Omental fat pad (tissue), 4 donors: ENCODE measurements at places on chromosomes 7 and 10.
A peak's percentile ranks its signal among the peaks of the same experiment; 100 is the strongest.

DNA sequence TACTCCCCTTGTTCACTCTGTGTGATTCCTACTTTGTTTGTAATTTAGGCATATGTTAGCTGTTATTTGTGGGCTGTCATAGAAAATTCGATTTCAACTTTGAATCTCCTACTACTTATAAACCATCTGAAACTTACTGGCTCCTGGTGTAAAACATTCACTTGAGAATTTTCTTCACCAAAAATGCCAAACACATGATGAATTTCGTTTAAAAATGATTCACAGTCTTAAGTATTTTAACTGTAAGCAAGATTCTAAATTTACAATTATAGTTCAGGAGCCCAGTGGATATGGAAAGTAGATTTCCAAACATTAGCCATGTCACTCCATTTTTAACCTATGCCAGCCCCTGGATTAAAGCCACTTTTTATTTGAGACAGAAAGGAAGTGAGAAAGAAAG is 3.1 kb downstream of the CPED1 start:
- DNase-seq = no peak

DNA sequence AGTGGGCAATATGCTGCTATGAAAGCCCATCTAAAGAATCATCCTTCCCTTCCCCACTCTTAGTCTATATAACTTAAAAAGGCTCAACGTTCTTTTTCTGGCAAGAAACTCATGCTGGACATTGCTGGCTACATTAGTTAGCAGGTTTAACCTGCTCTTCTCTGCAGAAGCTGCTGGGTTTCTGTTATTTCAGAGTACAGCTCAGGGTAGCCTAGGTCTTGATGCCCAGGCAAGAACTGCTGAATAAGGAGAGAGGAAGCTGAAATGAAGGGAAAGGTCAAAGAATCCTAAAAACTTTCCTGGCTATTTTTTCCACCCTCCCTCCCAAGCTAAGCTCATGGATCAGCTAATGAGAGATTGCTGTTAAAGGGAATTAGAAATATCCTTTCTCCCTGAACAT is 79.4 kb downstream of the ANKIB1 start:
- no peak for DNase-seq

DNA sequence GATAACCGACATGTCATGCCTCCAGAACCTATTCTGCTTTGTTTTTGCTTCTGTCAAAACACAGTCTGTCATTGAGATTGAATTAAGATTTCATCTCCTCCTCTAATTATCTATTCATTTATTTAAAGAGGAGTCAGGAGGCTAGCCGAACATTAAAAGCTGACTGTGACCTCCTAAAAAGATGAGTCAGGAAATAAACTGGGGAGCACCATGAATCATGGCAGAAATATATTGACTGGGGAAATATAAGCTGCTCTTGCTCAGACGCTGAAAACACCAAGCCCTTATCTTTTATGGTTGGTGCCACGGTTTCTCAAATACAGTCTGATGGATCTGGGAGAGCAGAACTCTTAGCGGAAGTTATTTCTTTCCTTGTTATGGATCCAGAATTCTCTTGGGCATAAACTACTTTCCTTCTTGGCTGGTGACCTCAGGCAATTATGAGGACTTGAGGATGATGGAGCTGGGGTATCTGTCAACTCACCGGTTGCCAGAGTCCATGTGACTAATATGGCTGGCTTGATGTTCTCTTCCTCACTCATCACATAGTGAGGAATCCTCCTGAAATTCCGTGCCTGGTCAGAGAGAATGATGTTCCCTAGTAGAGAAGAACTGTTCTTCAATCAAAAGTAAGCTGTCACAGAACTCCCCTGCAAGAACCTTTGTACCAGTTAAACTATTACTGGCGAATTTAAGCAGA is 307.6 kb upstream of the PHYHIPL start:
- no peak for DNase-seq

GRCh38 chr7:105473163-105473562 is 48.9 kb downstream of the PUS7 start:
- no peak for DNase-seq

DNA sequence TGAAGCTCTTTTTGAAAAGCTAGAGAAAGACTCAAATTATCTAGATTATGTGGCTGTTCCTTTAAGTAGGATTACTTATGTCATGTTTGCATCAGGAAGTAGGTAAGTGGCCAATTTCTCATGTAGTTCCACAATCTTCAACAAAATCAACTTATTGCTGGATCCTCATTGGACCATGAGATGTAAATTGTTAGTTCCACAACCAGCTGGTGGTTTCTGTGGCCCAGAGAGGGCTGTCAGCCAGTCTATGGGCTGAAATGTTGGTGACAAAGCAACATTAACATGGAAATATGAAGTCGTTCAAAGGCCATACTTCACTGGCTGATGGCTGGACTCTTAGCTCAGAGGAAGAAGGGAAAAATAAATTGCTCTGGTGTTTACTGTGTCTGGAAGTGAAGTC is 157.9 kb downstream of the PLXDC2 start:
- DNase-seq = no peak

GRCh38 chr10:120460776-120461175 is 3.7 kb downstream of the PLPP4 start:
- DNase-seq = no peak

GRCh38 chr7:116801092-116801710 is 61.2 kb upstream of the CAPZA2 start:
- DNase-seq = no peak

- DNase-seq = no peak
These were observed 82.8 kb upstream of the FAM171A1 start for GRCh38 chr10:15453926-15454325.

DNA sequence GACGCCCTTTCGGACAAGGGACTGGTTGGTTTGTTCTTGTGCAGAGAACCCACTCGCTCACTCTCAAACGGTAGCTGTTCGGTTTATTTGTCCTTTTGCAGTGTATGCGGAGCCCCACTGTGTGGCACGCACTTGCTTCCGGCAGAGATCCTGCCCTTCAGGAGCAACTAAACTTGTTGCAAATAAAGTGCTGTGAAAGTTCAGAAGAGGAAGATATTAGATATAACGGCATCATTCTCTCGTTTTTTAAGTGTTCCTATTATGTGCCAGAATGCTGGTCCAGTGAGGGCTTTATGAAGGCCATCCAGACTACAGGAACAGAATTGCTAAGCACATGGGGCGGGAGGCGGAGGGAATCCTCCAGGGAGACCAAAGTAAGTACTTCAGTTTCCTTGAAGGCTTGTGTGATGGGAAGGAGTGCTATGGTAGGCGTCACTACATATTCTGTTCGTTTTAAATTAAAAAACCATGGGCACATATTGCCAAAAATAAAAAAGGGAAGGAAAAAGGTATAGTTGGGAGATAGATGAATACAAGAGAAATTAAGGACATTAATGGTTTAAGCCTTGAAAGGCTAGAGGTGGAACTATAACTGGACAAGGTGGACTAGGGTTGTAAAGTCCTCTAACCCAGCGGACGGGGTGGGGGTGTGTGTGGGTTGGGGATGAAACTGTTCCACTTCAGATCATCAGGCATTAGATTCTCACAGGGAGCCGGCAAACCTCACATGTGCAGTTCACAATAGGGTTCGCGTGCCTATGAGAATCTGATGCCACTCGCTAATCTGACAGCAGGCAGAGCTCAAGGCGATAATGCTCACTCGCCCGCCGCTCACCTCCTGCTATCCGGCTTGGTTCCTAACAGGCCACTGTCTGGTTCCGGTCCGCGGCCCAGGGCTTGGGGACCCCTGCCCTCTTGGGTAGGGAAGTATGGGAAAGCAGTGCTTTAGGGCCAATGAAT is 704 bp upstream of the ERLIN1 start:
- peak; percentile 32 for DNase-seq

GRCh38 chr7:94364816-94365215 is 29.9 kb upstream of the COL1A2 start:
- DNase-seq = no peak

DNA sequence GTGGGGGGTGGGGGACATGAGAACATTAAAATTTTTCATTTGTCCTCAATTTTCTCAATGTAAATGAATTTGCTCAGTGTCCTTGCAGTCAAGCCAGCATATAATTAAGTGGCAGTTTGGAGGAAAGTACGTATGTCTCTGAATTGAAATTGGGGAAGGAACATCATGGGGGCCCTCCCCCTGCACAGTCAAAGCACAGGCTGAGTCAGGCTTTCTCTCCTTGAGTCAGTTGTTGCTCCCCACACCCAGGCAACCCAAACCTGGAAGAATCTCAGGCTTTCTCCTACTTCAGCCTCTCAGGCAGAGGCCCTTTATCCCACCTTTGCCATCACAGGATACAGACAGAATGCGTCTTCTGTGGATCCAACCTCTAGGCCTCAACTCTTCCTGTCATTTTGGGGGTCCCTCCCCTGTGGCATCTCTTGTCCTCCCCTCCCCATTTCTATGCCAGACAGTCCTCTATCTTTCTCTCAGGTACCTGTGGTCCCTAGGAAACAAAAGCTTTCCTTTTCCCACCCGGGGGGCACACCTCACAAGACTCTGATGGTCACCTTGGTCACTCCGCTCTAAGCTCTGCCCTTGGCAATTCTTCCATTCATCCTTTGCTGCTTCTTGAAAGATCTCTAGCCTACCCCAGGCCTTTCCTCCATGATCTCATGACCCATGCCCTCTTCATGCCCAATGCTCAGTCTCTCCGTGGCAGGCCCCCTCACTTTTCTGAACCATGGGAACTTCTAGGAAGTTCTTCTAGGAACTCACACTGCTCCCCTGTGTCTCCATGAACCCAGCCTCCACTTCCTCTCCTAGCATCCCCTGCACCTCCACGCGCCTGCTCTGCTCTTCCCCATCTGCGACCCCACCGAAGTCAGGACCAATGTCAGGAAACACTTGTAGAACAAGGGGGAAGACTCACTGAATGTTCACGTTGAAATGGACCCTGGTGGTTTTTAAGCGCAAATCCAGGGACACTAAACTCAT is 40.4 kb downstream of the CREB3L2 start:
- DNase-seq = no peak

DNA sequence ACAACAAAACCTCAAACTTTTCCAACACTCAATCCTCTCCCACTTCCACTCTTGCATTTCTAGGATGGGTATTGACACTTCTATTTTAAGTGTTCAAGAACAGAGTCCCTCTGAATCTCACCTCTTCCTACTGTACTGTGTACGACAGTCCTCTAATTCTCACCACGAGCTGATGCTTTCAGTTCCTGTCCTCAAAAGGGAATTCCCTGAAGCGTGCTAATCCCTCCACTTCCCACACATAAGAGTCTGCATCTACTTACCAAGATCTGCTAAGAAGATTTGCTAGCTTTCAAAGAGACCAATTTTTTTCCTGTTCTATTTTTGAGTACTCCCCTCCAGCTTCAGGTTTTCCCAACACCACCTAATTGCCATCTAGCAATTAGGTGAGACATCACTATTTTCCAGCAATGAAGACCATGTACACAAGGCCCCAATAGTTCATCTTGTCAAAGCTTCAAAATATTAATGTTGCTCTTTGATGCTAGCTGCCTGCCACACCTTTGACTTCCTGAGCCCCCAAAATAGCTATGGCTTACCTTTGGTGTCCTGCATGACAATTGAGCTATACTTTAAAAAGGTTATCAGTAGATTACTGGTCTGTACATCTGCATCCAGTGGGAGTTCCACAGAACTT is 54.4 kb downstream of the ARMH3 start:
- no peak for DNase-seq

DNA sequence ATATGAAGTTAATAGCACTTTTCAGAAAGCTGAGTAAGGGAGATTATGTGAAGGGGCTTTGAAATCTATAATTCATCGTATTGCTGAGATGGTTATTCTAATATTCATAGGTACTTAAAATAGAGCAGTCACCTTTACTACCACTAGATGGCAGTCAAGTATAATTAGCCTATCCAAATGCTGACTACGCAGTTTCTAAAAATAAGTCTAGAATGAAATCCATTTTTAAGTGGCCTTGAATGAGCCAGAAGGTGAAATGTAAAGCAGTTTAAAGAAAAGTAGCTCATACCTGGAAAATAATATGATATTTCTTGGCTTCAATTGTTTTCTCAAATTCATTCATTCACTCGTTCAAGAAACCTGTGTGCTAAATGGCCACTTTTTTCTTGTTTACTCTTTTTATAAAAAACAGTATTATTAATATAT is 1277.1 kb downstream of the GATA3 start:
- DNase-seq = no peak

DNA sequence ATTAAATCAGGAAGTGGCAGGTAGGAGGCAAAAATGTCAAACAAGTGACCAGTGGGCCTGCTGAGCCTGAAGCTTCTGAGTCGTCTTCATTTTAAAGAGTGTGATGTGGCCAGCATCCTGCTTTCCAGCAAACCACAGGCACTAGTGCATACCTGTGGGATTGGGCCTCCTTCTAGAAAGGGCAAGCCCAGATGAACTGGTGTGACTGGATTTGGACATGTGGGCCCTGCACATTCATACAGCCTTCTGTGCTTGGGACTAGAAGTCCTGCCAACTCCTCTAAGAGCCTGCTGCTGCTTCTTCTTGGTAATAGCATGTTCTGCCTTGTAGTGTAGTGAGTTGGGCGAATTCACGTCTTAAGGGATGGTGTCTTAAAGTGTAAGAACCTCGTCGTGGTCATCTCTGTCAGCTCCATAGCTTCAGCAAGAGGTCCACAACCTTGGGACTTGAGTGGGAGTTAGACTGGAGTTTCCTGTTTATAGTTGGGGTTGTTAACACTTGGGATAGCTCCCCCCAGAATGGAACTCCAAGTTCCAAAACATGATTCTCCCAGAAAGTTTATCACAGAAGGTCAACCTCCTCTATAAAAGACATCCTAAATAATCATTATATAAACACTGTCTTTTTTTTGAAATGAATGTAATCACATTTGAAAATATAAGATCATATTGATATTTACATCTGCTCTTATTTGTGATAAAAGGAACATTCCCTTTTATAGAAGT is 11.2 kb downstream of the BMPER start:
- DNase-seq = no peak

DNA sequence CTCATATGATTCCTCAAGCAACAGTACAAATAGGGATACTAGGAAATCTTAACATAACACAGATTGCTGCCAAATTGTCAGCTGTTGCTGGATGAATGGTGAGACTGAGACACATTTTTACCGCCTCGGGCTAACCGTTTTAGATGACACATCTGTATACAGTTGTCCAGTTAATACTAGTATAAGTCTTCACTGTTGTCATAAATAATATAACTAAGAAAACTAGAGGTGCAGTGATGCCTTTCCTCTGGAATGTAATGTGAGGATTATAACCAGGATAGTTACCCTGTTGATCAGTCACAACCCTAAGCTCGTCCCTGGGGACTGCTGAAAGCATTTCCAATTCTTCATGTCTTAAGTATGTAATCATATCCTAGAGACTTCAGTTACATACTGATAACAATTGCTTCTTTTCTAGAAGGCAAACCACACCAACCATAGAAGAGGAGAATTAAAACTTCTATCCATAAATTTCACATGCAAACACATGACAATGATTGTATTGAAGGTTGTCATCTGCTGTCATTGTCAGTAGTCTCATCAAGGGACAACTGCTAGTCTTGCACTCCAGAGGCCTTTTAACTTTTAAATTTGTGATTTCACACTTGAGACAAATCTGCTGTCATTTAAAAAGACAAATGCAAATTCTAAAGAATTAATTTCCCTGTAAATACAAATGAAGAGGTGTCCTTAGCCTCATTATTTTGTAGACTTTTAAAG is 100.4 kb upstream of the SEMA3D start:
- DNase-seq = no peak
